ENCODE measurements at places on chromosomes 5 and 9.

- no peak for DNase-seq
These were observed 84.5 kb downstream of the NDFIP1 start for GRCh38 chr5:142193114-142193428.

DNA sequence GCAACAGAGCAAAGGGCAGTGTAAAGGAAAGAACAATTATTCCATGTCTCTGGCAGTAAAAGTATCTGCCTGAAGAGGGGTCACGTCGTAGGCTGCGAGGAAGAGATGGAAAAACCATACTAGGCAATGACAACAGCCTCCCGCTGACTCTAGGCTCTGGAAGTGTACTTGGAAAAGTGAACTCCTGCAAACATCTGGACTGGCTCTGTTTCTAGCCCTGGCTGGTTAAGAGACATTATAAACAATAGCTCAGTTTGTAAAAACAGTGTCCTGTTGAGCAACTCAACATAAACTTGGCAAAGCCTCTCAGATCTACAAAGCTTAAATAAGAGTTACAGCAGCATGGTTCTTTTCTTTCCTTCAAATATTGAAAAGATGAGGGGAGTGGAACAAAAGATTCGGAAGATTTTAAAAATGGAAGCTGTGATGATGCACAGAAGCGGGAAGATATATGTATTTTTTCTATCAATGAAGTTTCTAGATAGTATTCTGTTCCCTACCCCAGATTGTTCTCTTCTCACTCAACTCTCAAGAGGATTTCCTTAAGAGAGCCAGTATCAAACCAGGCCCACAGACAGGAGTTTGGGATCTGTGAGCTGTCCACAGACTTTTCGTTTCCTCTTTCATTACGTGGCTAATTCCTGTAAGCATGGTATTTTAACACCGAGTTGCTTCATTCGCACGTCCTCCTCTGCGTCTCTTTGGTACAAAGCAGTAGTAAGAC, 79.4 kb downstream of the SPTLC1 start:
- DNase-seq, result no peak

DNA sequence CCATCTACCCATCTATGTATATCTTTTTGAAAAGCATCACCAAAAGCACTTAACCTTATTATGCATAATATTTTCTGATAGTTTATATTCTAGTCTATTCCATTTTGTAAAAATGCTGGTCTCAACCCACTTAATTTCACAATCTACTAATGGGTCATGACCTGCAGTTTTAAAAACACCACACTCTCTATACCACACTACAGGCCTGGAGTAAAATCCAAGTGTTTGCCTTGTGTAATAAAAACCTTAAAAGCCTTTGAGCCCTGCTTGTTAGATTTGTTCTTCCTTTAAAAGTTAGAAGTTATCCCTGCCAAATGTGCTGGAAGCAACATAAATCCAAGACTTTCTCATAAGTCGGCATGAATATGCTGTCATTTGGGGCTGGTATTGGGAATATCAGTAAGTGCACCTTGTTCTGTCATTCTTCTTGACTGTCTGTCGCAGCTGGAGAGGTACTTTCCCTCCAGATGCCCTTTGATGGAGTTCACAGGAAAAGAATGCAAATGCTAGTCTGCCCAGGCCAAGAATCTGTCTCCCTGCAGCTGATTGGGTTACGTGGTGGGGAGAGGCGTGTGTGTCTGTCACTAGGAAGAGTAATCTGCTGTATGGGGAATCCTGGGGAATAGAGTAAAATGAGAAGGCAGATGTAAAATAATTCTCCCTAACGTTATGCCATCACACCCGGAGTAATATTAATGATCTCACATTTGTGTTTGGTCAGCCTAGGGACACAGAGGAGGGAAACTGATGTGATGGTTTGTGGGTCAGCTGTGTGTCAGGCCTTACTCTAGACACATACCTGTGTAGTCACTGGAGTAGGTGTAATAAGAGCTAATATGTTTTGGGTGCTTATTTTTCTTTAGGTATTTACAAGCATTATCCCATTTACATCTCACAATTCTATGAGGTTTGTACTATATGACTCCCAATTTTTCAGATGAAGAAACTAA, 79.4 kb downstream of the ZNF366 start:
- DNase-seq, result no peak

DNA sequence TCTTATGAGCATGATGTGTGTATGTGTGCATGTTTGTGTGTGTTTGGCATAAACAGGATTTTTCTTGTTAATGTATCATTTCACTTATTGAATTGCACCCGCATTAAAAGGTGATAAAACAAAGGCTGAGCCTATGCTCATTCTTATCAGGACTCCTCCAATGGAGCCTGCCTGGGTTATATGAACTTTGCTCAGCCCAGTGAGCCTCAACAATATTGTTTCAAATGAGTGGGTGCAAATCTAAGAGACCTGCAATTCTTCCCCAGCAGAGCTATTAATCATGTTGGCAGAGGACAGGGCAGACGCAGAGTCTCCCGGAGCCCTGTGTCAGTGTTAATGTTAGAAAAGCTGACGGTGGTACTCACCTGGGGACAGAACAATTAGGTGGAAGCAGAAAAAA, 71.6 kb downstream of the SH3RF2 start:
- DNase-seq, result no peak

DNA sequence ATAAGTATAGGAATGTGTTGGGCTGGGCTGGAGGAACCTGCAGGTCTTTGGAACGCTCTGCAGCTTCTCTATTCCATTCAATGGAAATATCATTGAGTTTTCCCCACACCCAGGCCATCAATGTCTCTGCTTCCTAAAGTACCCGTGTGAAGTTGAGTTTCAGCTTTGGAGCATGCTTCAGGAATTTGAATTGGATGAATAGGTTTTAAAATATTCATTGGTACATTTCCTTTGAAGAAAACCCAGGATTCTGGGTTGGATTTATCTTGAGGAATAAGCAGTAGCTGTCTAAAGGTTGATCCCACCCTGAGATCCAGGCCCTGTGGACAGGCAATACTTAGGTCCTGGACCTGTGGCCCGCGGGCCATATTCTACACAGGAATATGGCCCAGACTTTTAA, 37.3 kb downstream of the INSYN2B start:
- DNase-seq, result no peak

GRCh38 chr5:149260761-149261160, 10.9 kb upstream of the AFAP1L1 start:
- no peak for DNase-seq

DNA sequence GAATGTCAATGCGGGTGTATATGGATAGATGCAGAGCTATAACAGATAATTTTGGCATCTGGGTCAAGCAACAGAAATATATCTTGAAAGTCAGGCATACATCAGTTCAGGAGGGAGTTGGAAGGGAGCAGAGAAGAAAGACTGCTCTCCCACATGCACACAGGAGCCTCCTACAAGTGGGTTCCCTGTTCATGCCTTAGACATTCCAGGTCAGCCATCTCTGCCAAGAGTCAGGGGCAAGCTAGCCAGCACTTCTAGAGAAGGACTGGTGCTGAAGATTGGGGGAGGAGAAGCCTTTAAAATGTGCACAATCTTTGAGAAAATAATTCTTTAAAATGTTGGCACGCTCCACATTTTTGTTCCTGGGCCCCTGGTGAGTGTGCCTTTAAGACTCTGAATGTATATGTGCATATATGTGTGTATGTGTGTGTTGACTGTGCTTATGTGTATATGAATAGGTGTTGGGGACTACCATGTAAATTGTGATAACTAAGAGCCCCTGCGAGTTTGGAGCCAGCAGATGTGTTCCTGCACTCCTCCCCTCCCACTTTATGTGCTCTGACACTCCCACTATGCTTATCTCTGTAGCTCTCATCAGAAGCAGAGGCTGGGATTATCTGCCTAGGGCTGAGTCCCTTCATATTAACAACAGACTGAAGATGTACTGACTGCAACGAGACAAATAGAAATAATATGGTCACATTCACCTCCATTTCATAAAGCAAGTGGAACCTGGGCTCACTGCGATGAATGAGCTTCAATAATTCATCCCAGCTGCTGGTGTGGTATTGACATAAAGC, 21.5 kb upstream of the DELE1 start:
- DNase-seq, result no peak

GRCh38 chr9:36082931-36083330, 46.2 kb downstream of the RECK start:
- no peak for DNase-seq

DNA sequence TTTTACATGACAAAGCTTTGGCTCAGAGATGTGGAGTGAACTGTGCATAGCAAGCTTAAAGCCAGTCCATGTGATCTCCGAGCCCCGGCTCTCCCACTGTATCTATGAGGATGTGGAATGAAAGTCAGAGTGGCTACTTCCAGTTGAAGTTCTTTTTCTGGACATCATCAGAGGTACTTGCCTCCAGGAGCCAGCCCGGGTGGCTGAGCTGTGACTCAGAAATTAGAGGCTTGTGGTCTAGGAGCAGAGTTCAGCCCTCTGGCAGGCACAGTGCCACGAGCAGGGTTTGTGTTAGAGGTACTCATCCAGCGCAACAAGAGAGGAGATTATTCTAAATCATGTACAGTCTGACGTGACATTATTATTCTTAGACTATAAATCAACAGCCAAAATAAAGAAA, 322.5 kb downstream of the CDK5RAP2 start:
- no peak for DNase-seq
